Activated CD4-positive, alpha-beta T cell treated with anti-CD3 and anti-CD28 coated beads, Interleukin-2, amount 50 U/mL, for 24 hours (primary cell): ENCODE measurements at places on chromosomes 16 and 17.

DNA sequence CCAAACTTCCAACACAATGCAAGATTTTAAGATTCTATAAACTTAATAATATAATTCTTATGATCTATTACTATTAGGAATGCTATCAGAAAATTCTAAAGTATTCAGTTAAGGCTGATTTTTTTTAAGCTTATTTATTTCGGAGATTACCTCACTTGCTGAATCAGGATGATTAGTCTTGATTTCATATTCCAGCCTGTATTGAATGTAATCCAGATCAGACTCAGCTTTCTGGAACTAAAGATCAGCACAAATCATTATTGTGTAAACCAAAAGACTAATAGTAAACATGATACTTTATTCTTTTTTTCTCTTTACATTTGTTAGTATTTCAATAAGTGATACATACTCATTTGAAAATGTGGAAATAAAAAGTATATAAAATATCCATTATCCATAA lies 23.9 kb downstream of the SKA2 start:
- no peak for DNase-seq

GRCh38 chr17:65055708-65056638 lies 567 bp downstream of the GNA13 start:
- peak; percentile 25 for DNase-seq

DNA sequence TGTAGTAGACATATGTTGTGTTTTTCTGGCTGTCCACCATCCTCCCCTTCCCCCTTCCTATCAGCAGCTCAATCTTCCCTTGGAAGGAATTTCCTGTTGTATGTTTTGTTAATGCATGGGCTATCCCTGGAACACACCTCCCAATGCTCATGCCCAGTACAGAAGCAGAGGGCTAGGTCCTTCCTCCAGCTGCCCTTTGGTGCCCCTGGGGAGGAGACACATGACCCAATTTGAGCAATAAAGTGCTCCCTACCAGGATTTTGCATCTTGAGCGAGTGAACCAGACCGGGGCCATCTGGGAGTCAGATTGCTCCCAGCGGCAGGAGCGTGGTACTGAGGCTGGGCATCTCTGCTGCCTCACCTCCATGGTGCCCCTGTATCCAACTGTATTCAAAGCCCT lies 141.5 kb upstream of the MED13 start:
- DNase-seq: no peak

DNA sequence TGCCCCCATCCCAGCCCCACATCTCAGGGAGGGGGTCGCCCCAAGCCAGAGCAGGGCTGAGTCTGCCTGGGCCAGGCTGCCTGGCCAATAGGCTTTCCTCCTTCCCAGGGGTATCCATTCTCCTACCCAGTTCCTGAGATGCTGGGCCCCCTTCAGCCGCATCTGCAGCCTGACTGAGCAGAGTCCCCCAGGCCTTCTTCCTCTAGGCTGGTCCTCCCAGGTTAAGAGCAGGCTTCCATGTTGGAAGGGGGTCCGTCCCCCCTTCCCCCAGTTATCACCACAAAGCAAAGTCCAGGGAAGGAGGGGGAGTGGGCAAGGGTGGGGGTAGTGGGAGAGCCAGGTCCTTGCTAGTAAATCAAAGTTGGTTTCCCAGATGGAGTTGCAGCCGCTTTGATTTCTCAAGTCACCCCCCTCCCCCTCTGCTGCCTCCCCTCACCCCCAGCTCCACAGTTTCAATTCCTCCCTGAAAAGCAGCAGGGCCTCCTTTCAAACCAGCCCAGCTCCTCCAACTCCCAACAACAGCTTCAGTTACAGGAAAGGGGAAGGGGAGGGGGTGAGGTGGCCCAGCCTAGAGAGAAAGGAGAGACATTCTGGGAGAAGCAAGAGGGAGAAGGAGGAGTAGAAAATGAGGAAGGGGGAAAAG lies 9.5 kb upstream of the FZD2 start:
- DNase-seq: no peak

GRCh38 chr16:75385507-75386152 lies 47.7 kb downstream of the CFDP1 start:
- DNase-seq: peak; percentile 16

DNA sequence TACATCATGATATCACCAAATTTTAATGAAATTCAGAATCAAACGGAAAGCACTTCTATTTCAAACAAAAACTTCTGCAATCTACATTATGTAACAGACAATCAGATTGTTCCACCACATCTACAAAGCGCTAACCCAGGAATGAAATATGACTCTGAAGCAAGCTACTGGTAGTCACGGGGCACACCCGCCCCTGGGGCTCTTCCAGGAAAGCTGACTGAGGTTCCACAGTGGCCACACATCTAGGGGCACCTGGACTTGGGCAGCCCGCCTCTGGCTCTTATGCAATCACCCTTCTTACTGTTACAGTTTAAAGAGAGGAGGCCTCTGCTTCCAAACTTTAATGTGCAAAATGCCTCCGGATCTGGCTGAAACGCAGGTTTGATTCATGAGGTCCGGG lies 27.5 kb downstream of the ZCCHC14 start:
- DNase-seq: no peak

DNA sequence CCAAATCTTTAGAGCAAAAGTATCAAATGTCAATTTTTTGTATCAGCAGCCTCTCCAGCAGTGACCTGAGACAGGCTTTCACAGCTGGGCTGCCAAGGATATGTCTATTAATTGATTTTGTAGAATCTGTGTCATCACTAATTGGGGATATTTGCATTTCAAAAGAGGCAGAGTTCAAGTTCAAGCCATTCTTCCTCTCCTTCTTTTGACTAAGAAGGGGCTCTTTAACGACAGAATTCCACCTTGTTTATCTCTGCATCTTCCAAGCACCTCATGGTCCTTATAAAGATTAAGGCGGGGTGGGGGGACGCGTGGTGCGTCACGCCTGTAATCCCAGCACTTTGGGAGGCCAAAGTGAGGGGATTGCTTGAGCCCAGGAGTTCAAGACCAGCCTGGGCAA lies 15.2 kb upstream of the BHLHA9 start:
- no peak for DNase-seq

DNA sequence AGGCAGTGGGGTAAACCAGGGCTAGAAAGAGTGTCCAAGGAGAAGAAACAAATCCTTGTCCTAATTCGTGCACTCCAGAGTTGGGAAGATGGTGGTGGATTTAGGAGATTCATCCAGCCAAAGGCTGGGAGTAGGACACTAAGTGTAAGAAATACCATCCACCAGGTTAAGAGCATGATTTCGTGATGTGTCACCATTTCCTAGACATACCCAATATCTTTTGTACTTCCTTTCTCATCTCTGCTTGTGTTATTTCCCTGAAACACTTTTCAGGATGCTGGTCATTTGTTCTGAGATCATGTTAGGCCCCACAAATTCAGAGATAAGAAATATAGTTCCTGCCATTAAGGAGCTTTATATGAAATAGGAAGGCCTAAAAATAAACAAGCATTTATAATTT lies 106.3 kb upstream of the HLF start:
- DNase-seq: no peak

DNA sequence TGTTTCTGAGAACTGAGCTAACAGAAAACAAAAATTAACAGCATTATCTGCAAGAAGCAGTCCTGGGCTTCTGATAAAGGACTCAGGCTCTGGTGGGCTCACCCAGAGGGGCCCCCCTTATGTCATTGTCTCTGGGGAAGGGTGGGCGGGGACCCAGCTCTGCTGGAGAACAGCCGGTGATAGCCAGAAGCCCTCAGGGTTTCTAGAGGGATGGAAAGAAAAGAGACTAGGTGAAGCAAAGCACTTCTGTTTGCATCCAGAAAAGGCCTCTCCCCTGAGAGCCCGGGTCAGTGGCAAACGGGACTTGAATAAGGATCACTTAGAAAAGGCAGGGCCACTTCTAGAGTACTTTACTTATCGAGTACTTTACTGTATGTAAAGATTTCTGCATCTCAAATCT lies 7.0 kb upstream of the CDC42EP4 start:
- no peak for DNase-seq

GRCh38 chr17:7593296-7593695 lies 3.4 kb upstream of the SOX15 start:
- no peak for DNase-seq

DNA sequence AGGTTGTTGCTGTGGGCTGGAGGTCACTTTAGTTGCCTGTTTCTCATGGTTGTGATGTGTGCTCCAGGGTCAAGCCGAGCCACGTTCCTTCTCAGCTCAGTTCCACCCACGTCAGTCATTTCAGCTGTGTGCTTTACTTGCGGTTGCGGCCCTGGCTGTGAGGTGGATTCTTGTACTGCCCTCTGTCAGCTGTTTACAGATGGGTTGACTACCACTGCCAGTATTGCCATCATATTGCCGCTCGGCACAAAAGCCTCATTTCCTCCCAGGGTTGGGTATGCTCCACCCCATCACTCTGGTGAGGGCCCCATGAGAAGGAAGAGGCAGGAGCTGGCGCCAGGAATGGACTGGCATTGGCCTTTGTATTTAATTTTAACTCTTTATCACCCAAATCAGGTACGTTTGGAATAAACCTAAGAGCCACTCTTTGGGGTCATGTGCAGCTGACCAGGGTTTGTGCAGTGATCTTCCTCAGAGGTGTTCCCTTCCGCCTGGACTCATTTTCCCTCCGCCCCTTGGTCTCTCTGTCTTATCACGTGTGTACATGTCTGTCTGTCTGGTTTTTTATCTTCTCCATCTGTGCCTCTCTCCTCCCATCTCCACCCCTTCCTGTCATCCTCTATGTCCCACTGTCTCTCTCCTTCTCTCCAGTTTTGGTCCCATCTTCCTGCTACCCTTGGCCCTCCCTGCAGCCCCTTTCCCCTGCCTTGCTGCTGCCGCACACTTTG lies 25.0 kb downstream of the METTL22 start:
- no peak for DNase-seq

GRCh38 chr17:42893359-42893758 lies 7.2 kb upstream of the G6PC1 start:
- DNase-seq: no peak

DNA sequence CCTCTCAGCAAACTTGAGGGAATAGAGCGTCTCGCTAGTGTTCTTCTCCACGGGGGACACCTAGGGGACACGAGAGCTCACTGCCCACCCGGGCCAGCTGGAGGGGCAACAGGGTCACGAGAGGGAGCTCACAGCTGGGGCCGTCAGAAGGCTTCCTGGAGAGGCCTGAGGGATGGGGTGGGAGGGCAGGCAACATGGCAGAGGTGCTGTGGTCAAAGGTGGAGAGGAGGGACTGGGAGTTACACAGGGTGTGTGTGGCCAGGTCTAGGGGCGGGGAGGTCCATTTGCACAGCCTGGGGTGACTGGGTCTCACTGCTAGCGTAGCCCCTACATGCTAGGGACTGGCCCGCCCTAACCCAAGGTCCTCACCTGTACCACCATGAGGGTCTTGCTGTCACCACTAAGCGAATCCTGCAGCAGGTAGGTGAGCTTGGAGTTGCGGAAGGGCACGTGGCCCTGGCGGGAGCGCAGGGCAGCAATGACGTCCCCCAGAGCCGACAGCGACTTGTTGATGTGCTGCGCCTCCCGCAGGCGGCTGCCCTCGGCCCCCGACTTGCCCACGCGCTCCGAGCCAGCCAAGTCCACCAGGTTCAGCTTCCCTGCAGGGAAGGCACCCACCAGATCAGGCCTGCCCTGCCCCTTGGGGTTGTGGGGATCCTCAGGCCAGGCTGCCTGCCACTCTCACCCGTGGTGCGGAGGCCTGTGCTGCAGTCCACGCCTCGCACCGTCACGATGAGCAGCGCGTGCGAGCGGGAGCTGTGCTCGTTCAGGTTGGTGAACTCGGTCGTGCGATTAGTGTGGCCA lies 25.0 kb downstream of the KATNB1 start:
- DNase-seq: no peak

DNA sequence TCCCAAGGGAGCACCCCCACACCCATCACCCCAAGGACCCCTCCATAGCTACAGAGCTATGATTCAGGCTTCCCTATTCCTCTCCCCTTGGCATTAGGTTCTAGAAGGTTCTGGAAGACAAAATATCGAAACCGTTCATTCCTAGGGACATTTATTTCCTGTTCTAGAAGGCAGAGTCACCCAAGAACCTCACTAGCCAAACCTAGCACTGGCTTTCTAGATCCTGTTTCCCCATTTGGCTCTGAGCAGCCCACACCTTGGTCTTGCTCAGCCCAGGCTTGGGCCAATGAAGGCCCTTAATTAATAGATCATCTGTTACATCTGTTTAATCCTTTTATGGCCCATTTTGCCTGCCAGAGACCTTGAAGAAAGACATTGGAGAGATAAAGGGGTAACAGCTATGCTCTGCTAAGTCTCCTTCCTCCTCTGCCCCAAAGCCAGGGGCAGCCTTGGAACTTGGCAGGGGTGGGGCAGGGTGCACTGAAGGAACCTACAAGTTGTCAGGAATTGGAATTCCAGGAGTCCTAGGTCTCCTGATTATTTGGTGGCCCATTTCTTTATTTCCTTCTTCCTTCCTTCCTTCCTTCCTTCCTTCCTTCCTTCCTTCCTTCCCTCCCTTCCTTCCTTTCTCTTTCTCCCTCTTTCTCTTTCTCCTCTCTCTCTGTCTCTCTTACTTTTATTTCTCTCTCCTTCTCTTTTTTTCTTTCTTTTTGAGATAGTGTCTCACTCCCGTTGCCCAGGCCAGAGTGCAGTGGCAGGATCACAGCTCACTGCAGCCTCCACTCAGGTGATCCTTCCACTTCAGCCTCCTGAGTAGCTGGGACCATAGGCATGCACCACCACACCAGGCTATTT lies 8.7 kb upstream of the FZD2 start:
- DNase-seq: no peak

GRCh38 chr17:17036524-17036998 lies 5.7 kb upstream of the MPRIP start:
- DNase-seq: no peak

DNA sequence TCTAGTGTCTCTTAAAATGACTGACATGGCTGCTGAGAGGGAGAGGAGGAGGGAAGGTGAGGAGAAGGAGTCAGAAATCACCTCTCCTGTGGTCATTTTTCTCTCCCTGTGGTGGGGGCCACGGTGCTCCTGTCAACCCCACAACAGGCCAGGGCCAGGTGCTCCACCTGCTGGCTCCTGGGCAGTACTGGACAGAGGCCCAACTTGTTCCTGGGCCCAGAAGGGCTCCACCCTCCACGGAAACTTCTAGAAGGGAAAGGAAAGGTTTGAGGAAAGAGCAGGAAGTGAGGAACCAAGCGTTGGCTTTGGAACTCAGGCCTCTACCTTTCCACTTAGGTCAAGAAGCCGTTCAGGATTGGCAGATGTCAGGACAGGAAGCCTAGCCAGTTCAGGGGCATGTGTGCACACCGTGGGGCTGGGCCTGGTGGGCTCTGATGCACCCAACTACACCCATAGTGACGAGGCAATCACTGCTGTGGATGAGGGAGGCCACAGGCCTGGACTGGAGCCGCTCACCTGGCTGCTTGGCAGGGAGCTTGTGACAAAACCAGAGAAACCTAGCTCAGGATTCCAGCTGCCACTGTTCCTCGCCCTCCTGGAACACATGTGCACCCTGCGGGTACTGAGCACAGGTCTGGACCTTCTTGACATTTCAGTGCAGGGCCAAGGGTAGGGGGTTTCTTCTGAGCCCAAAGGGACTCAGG lies 36.1 kb downstream of the WNT3 start:
- DNase-seq: no peak
